Activated CD8-positive, alpha-beta T cell treated with anti-CD3 and anti-CD28 coated beads for 36 hours (primary cell): ENCODE measurements at places on chromosomes 2 and 18. TPM values are rescaled to one million over a fixed set of nuclear protein-coding genes. Genes with fewer than 3 reads are reported as not detected.

DNA sequence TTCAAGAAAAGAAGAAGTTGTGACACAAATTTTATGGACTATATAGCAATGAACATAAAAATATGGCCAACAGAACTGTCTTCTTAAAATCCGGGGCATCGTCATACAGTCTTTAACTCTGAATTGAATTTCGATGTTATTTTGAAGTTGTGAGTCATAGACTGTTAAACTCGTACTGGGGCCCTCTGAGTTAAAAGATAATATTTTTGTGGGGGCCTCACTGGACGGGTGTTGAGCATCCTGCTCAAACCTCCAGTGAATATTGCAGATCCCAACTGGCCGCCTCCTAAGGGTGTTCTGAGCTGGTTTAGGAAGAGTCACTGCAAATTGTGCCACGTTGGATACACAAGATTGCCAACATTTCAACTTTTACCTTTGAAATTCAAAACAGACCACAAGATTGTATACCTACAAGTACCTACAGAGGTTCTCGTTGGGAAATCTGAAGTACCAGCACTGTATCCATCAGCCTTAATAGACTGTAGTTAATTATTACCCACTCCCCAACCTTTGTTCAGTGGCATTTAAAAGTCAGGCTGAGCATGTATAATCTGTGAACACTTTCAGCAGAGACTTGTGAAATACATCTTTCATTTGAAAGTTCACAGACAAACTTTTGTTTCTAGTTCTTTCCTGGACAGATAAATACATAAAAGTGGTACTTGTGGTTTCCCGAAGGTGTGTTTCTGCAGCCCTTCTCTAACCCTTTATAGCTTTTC is 27.8 kb downstream of the KLHL23 start:
- DNase-seq = no peak

The SRSF7 gene
- total RNA-seq = 320 TPM

The MGAT4A gene
- 57.6 TPM for total RNA-seq

The EML6 gene
- 1.2 TPM for total RNA-seq
